ENCODE measurements at places on chromosomes 11 and 22.

DNA sequence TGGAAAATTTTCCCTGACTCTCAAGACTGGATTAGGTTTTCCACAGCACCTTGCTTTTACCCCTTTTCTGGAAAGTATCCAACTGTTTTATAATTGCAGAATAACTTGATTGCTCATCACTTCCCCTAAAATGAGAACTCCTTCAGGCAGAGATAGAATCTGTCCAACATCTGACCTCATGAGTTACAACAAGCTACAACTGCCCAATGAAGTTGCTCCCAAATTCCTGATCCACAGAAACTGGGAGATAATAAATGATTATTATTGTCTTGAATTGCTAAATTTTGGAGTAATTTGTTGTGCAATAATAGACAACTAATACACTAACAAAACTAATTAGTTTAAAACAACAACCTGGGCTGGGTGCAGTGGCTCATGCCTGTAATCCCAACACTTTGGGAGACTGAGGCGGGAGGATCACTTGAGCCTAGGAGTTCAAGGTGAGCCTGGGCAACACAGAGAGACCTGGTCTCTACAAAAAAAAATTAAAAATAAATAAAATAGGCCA lies 10.0 kb upstream of the CCDC83 start:
- DNase-seq, result no peak

GRCh38 chr22:21984793-21985192 lies 2.2 kb upstream of the TOP3B start:
- DNase-seq, result no peak

DNA sequence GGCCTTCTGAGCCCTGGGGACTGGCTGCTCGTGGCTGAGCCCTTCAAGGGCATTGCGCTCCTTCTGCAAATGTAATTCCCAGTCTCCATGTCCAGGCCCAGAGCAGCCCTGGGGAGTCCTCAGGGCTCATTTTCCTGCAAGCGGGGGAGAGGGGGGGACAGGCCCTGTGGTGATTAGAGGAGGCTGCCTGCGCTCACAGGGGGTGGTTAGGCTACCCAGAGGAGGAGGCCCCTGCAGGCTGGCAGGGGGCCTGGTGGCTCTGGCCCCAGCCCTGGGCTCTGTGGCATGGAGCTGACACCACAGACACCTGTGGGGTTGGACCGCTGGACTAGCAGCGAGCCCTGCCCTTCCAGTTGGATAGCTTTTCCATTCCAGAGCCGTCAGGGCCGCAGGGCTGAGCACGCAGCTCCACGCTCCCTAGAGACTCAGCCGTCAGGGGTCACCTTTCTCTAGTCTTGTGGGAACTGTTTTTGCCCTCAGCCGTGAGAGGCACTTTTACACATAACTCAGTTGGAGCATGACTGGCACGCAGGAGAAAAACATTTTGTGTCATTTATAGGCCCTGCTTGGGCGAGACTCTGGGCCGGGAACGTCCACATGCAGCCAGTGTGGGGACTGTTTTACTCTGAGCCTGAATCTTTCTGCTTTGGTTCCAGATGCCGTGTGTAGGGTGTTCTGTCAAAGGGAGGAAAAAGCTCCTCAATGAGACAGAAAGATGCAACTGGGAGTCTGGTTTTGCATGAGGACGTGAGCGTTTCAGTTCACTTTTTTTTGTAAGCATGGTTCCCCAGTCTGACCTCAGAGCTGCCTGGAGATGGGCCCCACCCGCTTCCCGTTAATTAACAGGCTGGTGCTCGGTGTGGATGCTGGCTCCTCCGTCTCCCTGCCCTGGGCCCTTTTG lies 58.1 kb downstream of the LRP5 start:
- DNase-seq, result no peak

GRCh38 chr11:105537531-105537930 lies 72.3 kb upstream of the GRIA4 start:
- no peak for DNase-seq

- no peak for DNase-seq
These were observed 1.6 kb upstream of the PLXNB2 start for GRCh38 chr22:50308986-50309600.

- no peak for DNase-seq
These were observed 105.3 kb upstream of the E2F8 start for GRCh38 chr11:19345848-19346681.

GRCh38 chr22:22178992-22179391 lies 65.6 kb upstream of the VPREB1 start:
- no peak for DNase-seq

Measured in 8988T (cell line).